ENCODE measurements at places on chromosomes 7 and 10.

- DNase-seq: no peak
Observed at GRCh38 chr10:93254180-93254853, 180.6 kb downstream of the CYP26A1 start.

DNA sequence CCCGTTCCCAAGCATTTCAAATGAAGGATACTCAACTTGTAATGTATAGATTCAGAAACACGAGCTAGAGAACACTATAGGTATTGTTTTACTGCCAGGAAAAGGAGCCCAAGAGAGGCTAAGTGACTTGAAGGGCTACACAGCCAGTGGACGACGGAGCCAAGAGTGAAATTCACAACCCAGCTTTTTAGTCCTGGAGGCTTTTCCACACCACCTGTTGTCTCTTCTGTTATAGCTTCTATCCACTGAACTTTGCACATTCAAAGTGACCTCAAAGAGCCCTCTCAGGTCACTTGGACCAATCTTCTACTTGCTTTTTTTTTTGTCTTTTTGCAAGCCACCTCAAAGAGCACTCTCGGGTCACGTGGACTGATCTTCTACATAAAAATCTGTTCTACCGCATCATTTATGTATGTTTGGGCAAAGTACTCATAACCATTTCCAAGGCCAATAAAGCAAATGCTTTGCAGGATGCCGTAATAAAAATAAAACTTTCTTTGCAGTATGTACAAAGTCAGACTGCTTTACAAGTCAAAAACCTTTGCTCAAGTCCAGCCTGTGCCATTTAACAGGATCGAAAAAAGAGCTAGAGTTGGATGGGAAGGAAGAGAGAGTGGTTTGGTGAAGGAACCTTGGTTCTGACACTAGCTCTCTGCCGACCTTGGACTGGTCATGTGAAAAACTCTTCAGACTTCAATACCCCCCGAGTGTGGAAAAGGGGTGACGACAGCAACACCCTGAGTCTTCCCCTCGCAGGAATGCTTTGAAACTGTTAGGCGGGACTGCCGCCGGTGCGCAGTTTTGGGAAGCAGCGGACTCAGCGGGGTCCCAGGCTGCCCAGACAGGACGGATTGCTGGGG, 821 bp downstream of the SLC35B4 start:
- DNase-seq: no peak

- no peak for DNase-seq
Observed at GRCh38 chr7:128841921-128842673, 11.9 kb downstream of the FLNC start.

GRCh38 chr10:117936976-117937375, 109.8 kb downstream of the RAB11FIP2 start:
- DNase-seq: no peak

GRCh38 chr7:1853431-1853985, 183.4 kb downstream of the ELFN1 start:
- DNase-seq: no peak

- no peak for DNase-seq
Observed at GRCh38 chr7:26454180-26454579, 162.5 kb downstream of the SNX10 start.

DNA sequence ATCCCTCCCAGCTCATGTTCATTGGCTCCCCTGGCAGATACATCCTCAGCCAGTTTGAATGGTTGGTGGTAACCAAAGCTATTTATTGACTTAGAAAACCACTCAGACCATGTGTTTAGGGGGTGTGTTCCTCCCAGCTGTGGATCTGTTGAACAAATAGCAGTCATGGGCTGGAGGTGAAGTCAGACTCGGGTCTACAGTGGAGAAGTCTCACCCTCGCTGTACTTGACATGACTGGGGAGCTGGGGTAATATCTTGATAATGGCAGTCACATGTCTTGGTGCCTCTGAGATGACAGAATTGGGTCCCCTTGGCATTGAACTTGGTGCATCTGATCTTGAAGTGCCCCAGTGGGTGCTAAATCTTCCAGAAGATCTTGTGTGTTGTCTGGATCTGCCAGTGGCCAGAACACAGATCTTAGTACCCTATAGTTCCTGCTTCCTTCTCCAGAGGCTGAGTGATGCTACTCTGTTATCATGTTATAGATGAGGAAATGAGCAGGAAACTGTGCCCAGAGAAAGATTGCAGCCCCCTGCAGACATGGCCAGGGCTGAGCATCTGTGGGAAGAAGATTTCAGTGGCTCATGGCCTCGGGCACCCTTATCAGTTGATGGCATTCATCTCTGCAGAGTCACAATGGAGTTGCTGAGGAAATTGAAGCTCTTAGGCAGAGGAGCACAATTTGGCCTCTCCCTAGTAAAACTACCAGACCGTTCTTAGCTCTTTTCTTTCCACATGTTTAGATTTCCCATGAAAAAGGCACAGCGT, 50.4 kb downstream of the ADRA2A start:
- no peak for DNase-seq

Measured in HS-27A (cell line).